Breast epithelium (tissue), 4 donors: ENCODE measurements at places on chromosomes 6 and 20.
A peak's percentile ranks its signal among the peaks of the same experiment; 100 is the strongest.

GRCh38 chr6:134289204-134289575 lies 28.7 kb downstream of the SGK1 start:
- no peak for DNase-seq

DNA sequence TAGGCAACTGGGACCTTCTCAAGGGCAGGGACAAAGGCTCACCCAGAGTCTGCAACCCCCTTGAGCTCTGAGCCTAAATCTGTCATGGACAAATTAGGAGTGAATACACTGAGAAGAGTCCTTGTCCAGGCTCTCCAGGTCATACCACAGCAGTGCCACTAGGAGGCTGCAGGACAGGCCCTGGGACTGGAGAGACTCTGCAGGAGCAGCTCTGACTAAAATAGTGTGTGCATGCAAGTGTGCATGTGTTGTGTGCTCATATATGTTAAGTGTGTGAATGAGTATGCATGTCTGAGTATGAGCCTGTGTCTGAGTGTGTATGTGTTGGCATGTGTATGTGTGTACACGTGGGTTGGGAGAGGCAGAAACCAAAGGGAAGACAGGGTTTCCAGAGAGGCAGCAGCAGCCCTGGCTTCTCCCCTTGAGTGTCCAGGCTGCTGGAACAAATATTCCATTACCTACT lies 27.1 kb downstream of the MRPL14 start:
- DNase-seq, result no peak

- DNase-seq, result peak; percentile 97
Measured at GRCh38 chr20:50186151-50186885, 4.3 kb upstream of the CEBPB start.

GRCh38 chr20:6829510-6830116 lies 62.1 kb downstream of the BMP2 start:
- DNase-seq, result no peak

GRCh38 chr6:89160331-89161092 lies 14.7 kb downstream of the PM20D2 start:
- no peak for DNase-seq

DNA sequence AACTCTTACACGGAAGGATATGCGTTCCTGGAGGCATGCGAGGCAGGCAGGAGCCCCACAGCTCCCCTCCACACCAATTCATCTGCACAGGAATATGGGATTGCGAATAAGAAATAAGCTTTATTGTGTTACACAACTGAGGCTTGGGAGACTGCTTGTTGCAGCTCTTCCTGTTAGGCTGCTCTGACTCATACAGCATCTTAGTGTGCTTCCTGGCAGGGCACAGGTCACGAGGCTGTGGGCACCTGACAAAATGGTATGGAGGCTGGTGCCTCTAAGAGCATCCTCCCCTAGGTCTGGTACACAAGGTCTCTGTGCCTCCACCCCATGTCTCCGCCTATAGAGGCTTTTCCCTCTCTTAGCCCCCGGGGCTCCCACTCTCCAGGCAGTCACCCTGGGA lies 6.8 kb downstream of the SLC22A3 start:
- no peak for DNase-seq

- no peak for DNase-seq
Measured at GRCh38 chr20:23180451-23180921, 94.4 kb upstream of the CD93 start.

- DNase-seq, result no peak
Measured at GRCh38 chr6:109671733-109672132, 19.3 kb downstream of the AK9 start.

GRCh38 chr6:145670311-145670710 lies 65.0 kb downstream of the EPM2A start:
- DNase-seq, result no peak

DNA sequence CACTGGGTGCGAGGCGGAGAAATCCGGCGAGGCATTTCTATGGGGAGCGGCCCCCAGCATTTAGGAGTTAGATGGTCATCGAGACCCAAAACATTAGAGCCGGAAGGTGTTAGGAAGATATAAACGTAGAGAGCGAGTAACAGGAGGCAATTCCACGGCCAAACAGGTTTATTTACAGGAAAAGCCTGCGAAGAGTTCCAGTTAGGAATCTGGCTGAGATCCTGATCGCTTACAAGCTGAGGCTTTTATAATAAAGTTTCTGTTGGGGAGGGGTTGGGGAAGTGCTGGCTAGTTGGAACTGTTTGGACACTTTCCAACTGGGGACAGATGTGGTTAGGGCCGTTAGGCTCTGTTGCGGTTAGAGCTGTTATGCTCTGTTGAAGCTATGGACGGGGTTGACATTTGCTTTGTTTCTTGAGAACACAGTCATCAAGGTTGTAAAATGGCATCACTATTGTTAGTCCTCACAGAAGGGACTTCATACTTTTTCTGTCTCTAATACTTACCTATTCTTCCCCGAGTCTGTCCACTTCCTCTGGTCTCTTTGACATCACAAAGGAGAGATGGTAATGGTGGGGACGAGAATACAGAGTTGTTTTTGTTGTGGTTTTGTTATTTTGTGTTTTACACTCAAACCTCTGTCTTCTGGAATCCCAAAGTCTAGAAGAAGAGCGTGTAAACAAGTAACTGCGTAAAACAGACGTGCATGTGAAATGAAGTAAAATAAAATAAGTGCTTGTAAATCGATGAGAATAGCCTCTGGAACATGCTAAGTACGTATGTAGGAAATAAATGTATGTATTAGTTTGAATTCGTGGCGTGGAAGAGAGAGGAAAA lies 554 bp upstream of the ZSCAN31 start:
- no peak for DNase-seq

GRCh38 chr6:20217891-20218290 lies 5.6 kb upstream of the MBOAT1 start:
- no peak for DNase-seq

DNA sequence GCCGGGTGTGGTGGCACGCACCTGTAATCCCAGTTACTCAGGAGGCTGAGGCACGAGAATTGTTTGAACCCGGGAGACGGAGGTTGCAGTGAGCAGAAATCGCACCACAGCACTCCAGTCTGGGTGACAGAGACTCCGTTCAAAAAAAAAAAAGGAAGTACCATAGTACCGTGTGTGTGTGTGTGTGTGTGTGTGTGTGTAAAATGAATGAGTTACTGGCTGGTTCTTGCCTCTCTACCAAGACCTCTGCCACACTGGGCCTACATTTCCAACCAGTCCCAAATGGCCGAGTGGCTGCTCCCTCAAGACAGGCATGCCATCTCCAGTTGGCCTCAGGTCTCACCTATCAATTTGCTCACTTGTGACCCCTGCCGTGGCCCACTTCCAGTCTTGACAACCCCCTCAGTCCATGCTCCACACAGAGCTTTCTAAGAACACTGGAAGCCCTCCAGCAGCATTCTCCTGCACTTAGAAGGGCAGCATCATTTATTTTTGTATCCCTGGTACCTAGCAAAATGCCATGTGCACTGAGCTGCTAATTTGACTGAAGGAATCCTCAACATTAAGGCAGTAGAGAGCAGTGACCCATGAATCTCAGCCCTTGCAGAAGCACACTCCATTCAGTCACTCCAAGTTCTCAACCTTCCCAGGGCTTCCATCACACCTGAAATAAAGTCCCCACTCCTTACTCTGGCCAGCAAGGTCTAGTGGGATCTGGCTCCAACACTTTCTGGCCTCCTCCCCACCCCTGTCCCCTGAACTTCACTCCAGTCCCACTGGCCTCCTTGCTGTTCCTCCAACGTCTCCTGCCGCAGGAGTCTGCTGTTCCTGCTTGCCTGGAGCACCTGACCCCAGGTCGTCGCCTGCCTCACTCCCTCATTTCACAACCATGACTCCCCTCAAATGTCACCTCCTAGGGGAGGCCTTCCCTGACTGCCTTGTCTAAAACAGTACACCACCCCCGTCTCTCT lies 29.9 kb downstream of the COX4I2 start:
- no peak for DNase-seq

DNA sequence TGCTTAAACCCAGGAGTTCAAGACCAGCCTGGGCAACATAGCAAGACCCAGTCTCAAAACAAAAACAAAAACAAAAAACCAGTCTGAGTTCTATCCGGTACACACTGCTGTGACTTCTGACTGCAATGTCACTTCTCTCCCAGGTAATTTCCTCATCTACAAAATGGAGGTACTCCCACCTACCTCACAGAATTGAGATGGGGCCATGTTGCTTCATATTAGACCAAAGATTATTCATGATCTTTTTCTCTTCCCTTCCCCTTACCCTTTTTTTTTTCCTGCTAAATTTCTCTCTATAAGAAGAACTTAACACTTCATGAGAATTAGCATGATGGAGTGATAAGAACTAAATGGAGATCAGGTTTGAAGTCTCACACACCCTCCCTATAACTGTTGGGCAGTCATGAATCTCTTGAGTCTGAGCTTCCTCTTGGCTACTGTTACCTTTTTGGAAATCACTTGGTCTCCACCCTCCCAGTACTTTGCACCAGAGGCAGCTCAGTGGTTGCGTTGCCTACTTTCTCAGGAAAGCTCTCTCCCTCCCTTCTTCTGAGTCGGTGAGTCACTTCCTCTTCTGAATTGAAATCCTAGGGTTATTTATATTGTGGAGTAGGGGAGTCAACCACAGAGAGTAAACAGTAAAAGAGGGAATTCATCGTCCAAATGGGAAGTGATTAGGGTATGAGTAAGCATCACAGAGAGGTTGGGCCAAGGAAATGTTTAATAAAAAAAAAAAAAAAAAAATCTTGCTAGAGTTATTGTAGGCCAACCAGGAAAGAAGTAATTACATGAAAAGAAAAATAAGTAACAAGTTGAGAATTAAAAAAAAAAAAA lies 59.9 kb upstream of the MAP7 start:
- DNase-seq, result peak; percentile 35

GRCh38 chr6:17712576-17712975 lies 5.9 kb upstream of the NUP153 start:
- no peak for DNase-seq

- no peak for DNase-seq
Measured at GRCh38 chr6:2478200-2478599, 232.8 kb upstream of the GMDS start.

DNA sequence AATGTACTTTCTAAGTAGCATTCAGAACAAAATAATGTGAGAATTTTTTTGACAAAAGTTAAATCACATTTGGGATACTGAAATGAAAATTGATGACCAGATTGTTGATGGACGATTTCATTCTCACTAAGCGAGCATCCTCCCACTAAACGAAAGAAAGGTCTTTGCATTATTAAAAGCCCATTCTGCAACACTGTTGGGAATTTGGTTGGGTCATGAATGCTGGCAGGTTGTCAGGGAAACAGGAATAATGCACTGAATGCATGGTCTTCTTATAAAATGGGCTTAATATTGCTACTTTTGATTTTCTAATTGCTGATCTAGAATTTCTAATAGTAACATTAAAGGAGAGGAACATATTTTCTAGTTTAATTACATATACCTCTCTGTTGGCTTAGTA lies 229.8 kb downstream of the NKAIN2 start:
- DNase-seq, result no peak

DNA sequence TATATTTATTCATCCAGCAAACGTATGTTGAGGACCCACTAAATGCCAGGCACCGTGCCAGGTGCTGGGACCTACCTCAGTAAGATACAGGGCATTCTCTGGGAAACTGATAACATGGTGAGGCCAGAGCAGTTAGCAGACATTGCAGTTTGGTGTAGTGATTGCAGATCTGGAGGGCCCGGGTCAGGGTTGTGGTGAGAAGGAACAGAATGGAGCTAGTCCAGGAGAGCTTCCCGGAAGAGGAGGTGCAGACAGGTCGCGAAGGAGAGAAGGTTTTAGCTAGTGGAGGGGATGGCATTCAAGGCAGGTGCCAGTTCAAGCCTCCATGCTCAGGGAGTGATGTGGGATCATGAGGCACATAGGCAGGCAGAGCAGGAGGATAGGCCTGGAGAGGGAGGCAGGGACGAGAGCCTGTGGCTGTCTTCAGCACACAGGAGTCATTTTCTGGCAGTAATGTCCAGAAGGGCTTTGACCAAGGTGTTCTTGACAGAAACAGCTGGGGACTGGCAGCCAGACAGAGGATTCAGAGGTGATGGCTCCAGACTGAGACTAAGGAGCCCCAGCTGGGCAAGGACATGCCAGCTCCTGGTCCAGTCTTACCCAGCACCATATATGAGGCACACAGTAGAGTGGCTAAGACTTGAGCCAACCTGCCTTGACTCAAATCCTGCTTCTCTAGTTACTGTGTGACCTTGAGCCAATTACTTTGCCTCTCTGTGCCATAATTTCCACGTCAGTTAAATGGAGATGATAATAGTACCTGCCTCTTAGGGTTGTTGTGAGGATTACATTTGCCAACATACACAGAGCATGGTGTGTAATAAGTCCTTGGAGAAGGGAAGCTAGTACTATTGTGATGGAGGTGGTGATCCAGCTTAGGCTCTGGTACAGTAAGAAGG lies 48.3 kb upstream of the FANCE start:
- DNase-seq, result no peak

GRCh38 chr6:144062786-144063185 lies 32.6 kb downstream of the SF3B5 start:
- DNase-seq, result no peak

GRCh38 chr6:130985115-130985514 lies 77.9 kb downstream of the EPB41L2 start:
- no peak for DNase-seq

- DNase-seq, result no peak
Measured at GRCh38 chr20:774016-774659, 5.8 kb upstream of the SLC52A3 start.

GRCh38 chr20:48401359-48401758 lies 426.4 kb downstream of the PREX1 start:
- no peak for DNase-seq

GRCh38 chr6:161411265-161411944 lies 137.5 kb upstream of the AGPAT4 start:
- no peak for DNase-seq

DNA sequence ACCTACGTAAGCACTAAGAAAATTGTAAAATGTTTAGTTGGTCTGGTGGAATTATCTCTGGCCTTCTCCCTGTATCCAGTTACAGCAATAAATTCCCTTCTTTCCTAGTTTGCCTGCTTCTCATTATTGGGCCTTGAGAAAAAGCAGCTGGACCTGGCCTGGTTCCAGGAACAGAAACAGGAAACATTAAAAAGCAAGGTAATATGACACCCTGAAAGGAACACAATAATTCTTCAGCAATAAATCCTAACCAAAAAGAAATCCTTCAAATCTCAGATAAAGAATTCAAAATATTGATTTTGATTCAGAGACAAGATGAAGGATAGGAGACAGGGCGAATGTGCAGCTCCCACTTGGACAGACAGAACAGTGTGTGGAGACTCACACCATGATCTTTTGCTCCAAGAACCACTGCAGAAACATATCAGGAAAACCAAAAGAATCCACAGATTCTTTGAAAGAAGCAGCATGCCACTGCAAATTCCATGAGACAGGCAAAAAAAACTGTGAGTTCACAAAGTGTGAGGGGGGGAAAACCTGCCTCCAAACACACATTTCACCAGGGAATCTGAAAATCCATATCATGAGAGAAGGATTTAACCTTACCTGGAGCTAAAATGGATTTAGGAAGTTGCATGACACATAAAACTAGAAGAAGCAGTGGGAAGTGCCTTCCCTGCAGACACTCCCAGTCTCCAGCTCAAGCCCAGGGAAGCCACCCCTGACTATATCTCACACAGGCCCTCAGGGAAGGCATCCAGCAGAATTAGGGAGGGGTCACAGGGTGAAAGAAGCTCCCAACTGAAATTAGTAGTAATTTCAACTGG lies 28.9 kb downstream of the TREM1 start:
- DNase-seq, result no peak

- DNase-seq, result no peak
Measured at GRCh38 chr20:8542110-8542486, 410.0 kb downstream of the PLCB1 start.

GRCh38 chr20:49661560-49662329 lies 51.9 kb downstream of the B4GALT5 start:
- no peak for DNase-seq
